ENCODE measurements at places on chromosomes 1 and 21.

DNA sequence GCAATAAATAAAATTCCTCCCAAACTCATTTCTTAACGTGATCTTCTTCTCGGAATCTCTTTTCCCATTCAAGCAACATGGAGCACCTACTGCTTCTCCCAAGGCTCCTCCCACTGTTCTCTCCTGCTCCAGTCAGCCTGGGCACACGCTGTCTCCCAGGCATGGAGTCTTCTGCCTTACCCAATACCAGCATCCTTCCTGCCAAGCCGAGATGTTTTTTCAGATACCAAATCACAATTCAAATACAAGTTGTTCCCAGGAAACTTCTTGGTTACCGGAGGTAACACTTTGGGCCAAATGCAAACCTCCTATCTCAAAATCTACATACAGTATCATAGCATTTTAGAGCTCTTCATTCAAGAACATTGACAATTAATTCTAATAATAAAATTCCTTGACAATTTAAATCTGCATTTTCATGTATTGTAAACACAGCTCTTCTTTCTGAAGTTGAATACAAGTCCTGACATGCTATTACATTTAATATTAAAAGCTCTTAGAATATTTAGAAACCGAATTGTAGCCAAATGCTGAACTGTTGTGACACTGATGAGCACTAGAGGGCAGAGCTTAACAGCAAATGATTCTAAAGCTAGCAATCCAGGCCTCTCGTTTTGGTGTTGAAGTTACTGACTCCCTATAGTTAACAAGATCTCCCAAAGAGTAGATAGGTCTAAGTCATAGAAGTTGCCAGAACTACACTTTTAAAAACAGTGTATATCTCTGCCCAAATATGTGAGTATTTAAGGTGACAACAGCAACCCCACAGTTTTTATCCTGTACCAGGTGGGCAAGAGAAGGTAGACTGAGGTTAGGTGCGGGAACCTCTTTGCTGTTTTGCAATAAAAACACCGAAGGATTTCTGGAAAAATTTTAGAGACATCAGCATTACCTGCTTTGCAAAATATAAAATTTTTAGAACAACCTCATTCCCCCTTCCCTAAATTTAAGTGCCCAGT lies 52.3 kb downstream of the BCAR3 start:
- peak; percentile 56 for DNase-seq

DNA sequence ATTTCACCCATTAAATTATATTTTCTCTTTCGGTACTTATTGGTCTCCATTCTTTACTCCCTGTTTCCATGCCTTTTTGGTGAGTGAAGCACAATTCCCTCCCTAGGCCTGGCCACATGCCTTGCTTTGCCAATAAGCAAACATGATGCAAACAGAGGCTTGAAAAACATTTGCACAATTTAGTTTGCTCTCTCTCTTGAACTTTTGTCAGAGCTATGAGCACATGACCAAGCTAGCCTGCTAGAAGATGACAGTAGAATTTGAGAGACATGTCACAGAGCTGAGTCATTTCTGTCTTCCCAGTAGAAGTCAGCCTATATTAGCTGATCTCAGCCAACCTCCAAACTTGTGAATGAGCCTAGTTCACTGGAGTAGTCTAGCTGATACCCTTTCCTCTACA lies 24.6 kb downstream of the ANGPTL3 start:
- no peak for DNase-seq

DNA sequence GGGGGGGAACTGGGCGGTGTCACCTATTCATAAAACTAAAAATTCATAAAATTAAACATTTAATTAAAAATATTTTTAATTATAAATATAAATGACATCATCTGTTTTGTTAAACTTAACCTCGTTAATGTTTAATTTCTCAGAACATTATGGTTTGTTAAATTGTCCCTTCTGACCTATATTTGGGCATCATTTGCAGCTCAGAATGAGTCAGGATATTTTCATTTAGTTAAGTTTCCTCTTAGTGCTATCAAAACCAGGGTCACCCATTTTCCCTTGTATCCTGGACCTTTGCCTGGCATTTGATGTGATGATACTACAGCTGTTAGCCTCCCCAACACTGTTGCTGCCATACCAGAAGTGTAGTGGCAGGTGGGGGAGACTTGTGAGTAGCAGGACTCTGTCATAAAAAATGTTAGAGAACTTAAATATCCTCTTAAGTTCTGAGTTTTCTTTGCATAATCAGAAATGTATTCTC lies 30.3 kb downstream of the TSNAX start:
- no peak for DNase-seq

- DNase-seq = no peak
Observed at GRCh38 chr1:64834734-64835133, 89.9 kb downstream of the RAVER2 start.

GRCh38 chr1:154813300-154813816 lies 56.7 kb downstream of the KCNN3 start:
- peak; percentile 80 for DNase-seq

GRCh38 chr1:145977486-145978470 lies 13.3 kb downstream of the POLR3GL start:
- DNase-seq = peak; percentile 80

GRCh38 chr1:212488436-212489283 lies 55.9 kb downstream of the NENF start:
- no peak for DNase-seq

- DNase-seq = peak; percentile 96
Observed at GRCh38 chr21:43728467-43729390, 9.8 kb downstream of the PDXK start.

GRCh38 chr21:32278103-32278502 lies 746 bp downstream of the MIS18A start:
- DNase-seq = peak; percentile 33

GRCh38 chr1:4407851-4408250 lies 246.6 kb upstream of the AJAP1 start:
- DNase-seq = no peak

DNA sequence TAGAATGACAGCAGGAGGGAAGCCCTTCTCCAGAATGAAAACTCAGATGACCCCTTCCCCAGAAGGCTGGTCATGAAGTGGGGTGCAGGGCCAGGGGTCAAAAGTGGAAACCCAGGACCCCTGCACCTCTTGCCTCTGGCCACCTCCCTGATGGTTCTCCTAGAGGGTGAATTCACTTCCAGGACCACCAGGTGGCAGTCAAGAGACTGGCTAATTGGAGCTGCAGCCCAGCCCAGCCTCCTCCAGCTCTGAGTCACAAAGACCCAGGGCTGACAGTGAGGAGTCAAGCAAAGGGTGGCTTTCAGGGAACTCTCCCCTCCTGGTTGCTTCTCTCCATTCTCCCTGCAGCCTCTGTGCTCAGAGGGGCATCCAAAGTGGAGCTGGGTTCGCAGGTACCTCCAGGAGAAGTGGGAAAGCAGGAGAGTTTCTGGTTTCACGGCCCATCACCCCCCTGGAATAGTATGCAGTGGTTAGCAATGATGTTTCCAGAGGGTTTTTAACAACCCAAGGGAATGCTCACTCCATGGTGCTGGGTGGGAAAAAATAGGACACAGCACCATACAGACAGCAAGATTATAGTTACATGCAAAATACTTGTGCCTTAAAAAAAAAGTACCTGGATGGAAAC lies 6.1 kb upstream of the EPHB2 start:
- peak; percentile 85 for DNase-seq

- DNase-seq = no peak
Observed at GRCh38 chr1:56125316-56125715, 454.0 kb downstream of the PLPP3 start.

- peak; percentile 14 for DNase-seq
Observed at GRCh38 chr1:90114521-90115141, 119.7 kb downstream of the ZNF326 start.

GRCh38 chr1:246878551-246878950 lies 53.2 kb downstream of the AHCTF1 start:
- no peak for DNase-seq

GRCh38 chr1:65509912-65510680 lies 89.6 kb downstream of the LEPR start:
- no peak for DNase-seq

DNA sequence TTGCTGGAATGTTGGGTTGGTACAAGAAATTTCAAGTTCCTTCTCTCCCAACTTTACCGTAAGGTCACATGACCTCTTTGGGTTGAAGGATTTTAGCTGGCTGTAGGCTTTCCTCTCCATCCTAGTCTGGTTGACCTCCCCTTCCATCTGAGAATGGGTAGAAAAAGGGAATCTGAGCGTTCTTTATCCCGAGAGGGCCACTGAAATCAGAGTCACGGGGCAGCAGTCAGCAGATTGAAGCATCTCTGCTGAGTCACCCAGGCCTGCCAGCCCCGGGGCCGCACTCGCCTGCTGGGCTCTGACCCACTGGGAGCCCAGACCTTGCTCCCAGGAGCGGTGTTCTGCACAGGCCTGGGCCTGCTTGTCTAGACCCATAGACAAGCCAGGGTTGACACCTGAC lies 31.0 kb downstream of the TMCC2 start:
- peak; percentile 70 for DNase-seq

DNA sequence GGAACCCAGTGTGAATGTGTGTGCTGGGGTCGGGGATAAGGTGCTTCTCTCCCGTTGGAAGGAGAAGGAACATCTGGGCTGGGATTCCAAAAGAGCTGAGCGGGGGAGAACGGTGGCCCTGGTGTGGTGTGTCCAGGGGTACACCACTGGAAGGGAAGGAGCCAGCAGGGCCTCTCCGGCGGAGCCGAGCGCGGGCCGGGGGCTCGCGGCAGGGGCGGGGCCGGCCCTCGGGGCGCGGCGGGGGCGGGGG lies 231 bp upstream of the RPS6KA1 start:
- no peak for DNase-seq

- no peak for DNase-seq
Observed at GRCh38 chr1:183044893-183045649, 21.9 kb downstream of the LAMC1 start.

DNA sequence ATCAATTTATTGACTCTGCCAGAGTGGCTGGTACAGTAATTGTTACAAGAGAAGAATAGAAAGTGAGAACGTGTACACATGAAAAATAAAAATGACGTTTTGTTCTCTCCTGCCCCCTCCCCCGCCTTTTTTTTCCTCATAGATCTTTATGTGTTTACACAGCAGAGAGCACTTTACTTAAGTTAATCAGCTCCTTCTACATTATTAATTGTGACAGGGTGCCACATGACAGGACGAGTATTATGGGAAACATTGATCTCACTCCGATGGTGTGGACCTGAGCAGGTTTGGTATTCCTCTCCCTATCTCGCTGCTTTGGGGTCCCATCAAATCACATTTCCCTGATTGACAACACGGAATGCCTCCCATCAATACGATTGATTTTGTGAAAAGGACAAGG lies 285.7 kb downstream of the TM2D1 start:
- no peak for DNase-seq

DNA sequence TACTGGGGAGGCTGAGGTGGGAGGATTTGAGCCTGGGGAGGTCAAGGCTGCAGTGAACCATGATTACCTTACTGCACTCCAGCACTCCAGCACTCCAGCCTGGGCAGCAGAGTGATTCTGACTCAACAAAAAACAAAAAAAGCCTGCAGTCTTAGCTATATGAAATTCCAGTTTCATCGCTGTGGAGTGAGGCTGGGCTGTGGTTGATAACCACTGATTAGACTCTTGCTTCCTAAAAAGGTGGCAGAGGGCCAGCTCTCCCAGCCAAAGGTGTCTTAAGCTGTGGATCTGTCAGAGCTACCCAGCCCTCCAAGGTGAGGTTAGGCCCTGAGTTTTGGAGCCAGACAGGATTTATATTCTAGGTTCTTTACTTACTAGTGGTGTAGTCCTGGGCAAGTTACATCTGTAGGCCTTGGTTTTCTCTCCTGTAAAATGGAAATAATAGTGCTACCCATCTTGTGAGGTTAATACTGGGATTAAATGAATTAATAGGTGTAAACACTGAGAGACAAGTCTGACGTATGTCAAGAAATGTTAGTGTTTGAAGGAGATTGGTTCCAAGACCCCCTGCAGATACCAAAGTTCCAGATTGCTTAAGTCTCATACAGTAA lies 35.9 kb downstream of the TMCC2 start:
- no peak for DNase-seq

DNA sequence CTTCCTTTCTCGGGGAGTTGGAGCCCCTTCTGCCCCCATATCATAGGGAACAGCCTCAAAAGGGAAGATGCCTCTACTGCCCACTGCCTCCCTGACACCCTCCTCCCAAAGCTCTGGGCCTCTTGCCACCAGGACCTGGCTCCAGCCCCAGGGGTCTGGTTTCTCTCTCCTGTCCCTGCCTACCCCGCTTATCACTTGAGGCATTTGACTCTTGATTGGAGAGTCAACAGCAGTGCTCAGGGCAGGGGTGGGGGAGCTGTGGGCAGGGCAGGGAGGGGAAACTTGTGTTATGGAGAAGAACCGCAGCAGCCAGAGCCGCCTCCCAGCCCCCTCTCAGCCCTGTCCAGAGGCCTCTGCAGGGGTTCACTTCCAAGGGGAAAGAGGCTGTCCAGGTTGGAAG lies 573 bp downstream of the TRIM63 start:
- DNase-seq = peak; percentile 58

GRCh38 chr1:55313903-55314302 lies 98.7 kb upstream of the USP24 start:
- DNase-seq = no peak

DNA sequence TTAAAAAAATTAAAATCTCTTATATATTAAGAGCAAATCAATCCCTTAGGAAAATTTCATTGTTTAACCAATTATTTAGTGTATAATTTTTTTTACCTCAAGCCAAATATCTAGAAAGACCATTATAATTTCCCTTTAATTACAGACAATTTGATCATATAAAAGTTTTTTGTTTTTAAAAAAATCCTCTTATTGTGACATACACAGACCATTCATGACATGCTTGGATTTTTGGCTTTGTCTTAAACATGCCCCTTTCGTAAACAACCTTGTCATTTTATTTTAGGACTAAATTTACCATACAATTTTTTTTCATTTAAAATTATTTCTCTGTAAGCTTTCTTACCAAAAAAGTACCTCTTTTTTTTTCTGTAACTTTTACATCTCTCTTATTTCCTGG lies 14.2 kb upstream of the CYP4B1 start:
- DNase-seq = no peak

- no peak for DNase-seq
Observed at GRCh38 chr1:208221291-208221622, 22.9 kb downstream of the PLXNA2 start.

DNA sequence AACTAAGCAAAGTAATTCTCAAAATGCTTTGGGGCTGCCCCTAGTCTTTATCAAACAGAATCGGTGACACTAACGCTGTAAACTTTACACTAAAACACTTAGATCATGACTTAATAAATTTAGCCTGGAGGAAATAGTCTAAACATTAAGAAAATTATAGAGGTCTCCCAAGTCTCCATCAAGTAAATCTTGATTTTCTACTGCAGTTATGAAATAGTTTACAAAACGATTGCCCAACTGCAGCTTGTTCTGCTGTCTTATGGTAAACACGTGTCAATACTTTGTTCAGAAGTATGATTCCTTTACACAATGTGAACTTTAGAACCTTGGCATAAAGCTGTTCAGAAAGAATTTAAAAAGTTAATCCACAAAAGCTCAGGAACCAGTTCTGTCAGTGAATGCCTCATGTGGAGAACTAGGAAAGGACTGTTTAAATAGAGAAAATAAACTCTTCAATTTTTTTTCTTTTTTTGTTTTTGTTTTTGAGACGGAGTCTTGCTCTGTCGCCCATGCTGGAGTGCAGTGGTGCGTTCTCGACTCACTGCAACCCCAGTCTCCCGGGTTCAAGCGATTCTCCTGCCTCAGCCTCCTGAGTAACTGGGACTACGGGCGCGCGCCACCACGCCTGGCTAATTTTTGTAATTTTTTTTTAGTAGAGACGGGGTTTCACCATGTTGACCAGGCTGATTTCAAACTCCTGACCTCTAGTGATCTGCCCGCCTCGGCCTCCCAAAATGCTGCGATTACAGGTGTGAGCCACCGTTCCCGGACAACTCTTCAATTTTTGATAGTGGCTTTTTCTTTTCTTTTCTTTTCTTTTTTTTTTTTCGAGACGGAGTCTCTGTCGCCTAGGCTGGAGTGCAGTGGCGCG lies 1.6 kb downstream of the DDI2 start:
- no peak for DNase-seq

Measured in H7 (cell line).